Neural progenitor cell (in vitro differentiated cells): ENCODE measurements at places on chromosomes 12 and 14.
A peak's percentile ranks its signal among the peaks of the same experiment; 100 is the strongest.

- no peak for DNase-seq
Measured at GRCh38 chr14:65738339-65738738, 325.8 kb downstream of the FUT8 start.

DNA sequence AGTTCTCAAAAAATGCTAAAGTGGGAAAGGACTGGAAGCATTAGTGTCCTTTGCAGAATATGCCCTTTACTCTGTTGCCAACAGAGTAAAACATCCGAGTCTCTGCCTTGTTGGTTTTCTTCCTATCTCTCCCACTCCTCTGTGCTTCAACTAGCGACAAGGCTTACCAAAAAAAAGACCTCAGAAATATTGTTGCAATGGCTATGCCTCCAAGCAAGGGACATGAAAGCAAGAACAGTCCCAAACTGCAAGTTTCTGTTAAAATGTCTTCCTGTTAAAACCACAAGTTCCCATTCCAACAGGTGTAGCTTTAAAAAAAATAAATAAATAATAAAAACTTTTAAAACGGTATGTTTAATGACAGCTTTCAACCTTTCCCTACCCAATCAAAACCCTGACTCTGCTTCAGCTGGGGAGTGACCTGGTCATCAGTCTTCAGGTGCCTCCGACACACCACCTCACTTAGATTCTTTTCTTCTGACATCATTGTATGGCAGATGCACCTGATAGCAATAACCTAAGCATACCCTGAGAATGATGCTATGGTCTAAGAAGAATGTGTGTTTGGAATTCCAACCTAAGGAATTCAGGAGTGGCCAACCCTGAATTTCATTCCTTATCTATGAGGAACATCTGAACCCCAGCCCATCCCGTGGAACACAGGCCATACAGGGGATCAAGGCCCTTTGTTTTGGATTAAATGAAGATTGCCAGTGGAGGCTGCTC, 81.0 kb downstream of the RPS29 start:
- no peak for DNase-seq

DNA sequence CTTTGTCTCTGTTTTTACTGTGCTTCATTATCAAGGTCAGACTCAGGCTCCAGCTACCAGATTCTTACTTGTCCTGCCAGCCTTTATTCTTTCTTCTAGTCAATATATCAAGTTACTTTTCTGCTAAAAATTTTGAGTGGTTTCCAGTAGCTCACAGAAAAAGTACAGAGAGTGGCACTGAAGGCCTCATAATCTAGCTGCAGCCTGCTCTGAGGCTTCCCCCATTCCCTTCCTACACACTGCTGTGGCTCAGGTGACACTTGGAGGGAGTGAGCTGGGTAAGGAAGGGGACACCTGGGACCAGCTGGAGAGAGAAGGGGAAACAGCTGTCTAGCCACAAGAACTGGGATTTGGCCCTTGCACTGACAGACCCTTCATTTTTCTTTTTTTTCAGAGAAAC, 25.4 kb downstream of the TTC6 start:
- DNase-seq = no peak

GRCh38 chr12:41531147-41531829, 343.2 kb downstream of the PDZRN4 start:
- DNase-seq = no peak

DNA sequence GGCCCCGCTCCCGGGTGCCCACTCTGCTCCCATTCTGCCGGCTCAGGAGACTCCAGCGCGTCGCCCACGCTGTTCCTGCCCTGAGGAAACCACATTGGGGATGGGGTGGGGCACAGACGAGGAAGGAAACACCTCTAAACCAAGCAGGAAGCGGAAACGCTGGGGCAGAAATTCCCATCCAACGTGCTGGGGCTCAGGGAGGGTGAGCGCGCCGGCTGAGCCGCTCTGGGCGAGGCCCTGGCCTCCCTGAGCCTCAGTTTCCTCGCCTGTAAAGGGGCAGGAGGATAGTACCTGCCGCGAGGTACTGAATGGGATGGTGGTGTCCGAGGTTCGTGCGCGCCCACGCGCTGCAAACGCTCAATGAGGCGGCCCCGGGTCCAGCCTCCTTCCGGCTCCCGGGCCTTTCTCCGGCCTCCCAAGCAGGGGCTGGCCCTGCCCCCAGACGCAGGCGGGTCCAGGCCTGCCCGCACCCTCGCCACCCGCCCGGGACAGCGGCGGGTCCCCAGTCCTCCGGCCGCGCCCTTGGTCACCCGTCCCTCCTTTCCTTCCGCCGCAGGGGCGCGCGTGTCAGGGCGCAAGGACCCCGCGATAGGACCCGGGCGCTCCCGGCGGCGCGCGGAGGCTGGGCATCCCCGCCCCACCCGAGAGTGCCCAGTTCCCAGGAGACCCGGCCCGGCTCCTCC, 673 bp downstream of the BEGAIN start:
- DNase-seq = no peak

DNA sequence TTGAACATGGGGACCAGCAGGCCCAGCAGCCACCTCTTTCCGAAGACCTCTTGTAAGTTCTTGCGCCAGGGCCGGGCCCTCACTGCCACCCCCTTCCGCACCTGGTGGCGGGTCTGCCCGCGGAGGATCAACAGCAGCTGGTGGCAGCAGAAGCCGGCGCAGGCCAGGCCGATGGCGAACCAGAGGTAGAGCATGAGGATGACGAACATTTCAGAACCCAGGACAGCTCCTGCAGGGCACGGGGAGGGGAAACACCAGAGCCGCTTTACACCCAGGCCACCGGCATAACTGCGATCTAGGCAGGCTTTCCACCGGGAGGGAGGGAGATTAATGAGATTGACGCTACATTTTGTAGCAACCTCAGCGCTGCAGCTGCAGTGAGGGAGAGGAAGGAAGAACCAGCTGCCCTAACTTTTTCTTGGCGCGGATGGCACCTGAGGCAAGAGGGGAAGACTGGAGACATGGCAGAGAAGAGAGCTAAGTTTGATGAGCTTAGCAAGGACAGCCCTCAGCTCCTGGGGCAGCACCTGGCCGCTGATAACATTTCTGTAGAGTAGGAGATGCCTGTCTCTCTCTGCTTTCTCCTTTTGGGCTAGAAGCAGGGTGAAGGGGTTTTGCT, 7.8 kb downstream of the ZDHHC22 start:
- DNase-seq = peak; percentile 95

DNA sequence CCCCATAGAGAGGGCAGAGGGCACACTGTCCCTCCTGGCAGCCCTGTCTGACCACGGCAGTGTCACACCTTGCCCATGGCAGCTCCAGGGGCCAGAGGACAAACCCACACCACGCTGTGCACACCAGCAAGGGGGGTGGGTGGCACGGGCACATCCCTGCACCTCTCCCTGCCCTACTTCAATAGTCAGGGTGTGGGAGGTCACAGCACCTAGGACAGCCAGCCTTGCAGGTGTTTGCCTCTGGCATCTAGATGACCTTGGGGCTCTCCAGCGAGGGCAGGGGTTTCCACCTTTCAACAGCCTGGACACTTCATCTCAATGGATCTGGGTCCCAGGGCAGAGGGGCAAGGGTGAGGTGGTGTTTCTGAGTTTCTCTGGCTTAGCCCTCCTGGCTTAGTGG, 69.2 kb downstream of the LGMN start:
- no peak for DNase-seq

GRCh38 chr12:12613344-12613743, 1.7 kb downstream of the CREBL2 start:
- DNase-seq = no peak

GRCh38 chr12:2751230-2751629, 43.5 kb upstream of the FKBP4 start:
- no peak for DNase-seq

DNA sequence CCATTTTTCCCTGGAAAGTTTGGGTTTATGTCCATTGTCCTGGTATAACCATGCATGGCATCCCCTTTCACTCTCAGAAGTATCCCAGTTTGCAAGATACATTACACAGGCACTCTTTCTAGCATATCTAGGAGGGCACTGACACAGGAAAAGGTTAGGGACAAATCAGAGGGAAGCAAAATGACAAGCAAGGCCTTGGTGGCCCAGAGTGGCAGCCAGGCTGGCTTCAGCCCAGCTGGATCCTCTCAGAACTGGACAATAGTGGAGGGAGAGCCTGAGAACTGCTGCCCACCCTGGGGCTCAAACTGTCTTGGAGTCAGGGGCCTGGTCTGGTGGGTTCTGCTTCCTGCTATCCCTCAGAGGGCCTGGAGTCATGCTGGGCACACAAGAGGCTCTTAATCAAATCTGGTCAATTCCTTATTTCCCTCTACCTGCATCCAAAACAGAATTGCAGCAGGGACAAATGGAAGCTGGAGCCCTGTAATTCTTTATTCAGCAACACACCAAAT, 2.6 kb downstream of the VDR start:
- DNase-seq = no peak

DNA sequence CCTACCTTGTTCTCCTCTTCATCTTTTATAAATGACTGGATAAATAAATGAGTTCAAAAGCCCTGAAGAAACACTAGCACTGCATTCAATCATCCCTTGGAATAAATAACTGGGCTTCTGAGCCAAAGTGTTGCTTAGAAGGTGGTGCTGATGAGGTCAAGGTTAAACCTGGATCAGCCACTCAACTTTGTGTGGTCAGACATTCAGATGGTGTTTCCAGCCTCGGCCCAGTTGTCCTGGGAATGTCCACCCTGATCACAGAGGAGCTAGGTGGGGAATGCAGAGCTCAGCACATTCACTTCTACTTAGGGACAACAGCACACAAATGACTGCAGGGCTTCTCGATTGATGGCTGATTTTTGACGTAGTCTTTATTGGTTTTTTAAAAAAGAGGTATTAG, 88.7 kb downstream of the SLC8A3 start:
- no peak for DNase-seq
